C1 segment of cervical spinal cord (tissue), 14 donors: ENCODE measurements at places on chromosomes 1 and 21.

DNA sequence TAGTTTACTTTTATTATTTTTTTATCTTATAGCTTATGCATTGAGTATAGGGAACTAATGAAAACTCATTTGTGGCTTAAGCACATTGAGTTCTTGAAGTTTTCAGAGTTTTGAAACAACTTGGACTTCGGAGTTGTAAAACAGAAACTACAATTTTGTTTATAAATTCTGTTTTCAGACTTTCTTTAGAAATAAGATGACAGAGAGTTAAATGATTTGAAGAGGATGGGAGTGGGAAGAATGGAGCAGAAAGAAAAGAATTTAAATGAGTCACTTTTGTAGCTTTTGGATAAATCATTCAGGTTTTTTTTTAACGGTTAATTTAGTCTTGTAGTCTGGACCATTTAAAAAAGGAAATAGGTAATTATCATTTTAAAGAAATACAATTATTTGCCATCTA, 32.3 kb downstream of the INKA2 start:
- no peak for DNase-seq

DNA sequence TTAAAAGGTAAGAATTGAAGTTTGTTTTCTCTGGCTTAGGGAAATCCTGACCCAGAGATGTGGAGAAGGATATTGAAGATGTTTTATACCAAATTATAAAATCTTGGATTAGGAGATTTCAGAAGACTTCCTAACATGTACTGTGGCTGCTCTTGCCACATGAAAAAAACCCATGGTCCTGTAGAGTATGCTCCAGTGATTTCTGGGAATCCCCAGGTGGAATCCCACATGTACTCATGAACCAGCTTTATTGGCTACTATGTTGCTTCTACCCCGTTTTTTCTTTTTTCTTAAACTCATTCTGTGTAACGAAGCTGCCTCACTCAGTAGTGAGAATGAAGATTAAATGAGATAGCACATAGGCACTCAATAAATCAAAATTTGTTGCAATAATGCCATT, 132.7 kb upstream of the SGIP1 start:
- no peak for DNase-seq

GRCh38 chr1:229553621-229554130, 4.8 kb downstream of the ABCB10 start:
- no peak for DNase-seq

GRCh38 chr1:82762829-82763532, 962.2 kb downstream of the ADGRL2 start:
- no peak for DNase-seq

- DNase-seq: no peak
These were observed 112.8 kb downstream of the EDEM3 start for GRCh38 chr1:184641894-184642293.

DNA sequence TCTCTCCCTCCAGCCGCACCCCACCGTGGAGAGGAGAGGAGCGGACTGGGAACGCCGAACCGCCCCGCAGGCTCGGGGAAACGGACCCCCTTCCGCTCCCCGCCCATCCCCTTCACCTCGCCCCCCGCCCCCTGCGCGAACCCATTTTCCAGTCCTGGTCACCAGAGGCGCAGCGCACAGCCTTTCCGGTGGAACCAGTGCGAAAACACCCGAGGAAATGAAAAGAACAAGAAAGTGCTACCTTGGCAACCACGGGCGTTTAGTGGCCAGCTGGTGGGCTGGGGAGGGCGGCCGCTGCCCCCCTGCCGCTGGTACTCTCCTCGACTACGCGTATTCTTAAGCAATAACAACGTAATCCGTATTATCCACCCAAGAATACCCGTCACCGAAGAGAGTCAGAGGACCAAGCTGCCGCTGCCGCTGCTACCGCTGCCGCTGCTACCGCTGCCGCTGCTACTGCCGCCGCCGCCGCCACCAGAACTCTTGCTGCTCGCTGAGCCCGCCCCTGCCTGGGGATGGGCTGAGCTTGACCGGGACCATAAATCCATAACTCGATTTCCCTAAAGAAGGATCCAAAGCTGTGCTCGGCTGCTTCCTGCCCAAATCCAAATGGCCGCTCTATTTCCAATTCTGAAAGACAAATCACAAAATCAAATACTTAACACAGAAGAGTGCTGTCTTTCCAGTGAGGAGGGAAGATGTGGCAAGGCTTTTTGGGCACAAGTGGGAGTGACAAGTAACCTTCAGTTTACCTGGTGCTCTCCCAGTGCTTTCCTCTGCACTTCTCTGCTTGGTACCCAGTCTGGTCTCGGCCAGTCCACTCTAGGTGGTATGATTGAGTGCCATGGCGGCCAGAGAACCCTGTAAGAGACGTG, 125.2 kb upstream of the DPYD start:
- DNase-seq: no peak

DNA sequence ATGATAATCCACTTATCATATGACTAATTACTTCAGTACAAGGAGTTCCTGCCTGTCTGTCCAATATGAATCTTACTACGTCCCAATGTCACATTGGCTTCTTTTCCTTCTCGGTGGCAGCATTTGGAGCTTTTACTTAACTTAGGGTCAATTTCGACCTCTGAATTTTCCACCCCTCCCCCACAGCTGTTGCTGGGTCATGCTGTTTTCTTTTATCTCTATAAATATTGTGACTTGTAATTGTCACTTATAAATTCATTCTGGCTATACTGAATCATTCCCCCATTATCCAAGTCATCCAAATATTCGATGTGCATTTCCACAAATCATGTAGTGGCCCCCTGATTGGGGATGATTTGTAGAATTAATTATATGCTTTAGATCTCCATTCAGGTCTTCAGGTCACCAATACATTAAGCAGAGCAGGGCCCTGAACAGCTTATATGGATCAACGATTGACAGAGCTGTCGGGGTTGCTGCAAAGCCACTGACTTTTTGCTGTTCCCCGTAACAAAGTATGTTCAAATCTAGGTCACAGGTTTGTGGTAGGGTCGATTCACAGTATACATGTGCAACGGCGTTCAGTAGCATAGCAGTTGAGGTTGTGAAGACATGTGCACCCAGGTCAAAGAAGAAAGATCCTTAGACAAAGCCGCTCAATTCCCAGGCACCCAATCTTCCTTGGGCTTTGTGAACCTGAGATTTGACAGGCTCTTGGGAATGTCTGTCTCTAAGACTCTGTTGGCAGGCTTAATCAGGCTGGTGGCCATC, 18.3 kb upstream of the RNU1-4 start:
- no peak for DNase-seq

GRCh38 chr1:21935891-21936365, 1.2 kb downstream of the HSPG2 start:
- DNase-seq: no peak

- no peak for DNase-seq
These were observed 112.0 kb downstream of the SYF2 start for GRCh38 chr1:25120281-25120680.

DNA sequence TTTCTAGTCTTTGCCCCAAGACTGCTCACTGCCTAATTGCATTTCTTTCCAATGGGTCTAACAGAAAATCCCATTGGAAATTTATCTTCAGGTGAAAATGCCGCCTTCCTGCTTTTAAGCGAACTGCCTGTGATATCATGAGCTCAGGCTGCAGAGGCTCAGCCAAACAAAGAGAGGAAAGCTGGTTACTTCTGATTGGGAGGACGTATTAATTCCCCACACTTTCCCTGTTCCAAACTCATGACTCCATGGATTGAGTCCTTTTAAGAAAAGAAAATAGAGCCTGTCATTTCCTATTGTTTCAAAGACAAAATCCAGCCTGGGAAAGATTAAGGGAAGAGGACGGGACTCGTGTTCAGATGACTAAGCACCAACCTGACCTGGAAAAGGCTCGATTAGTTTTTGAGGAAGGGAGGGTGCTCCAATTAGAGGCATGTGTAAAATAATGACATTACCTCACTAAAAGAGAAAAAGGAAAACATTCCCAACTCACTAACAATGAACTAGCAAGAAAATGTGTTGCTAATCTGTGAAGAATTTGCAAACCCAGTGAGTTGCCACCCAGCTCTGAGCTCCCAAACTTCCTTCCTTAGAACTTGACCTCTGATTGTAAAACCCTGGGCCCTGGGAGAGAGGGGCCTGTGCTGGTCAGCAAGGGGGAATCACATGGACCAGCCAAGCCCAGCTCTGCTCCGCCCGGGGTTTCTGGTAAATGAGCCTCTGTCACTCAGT, 61.2 kb downstream of the TCP10L start:
- DNase-seq: no peak

DNA sequence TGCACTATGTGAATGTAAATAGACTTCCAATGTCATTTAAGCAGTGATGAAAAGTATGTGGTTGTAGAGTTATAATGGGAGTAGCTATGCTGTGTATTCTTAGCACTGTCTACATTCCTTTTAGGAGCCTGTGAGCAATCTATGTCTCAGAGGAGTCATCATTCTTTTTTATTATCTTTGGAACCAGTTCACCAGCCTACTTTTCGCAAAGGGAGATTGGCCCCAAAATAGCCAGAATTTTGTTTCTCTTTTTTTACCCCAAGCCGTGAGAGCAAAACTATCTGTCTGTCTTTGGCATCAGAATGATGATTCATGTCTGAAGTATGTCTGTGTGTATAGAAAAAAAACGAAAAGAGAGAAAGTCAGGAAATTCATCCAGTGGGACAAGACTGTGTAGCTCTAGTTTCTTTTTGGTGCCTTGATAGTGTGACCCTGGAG, 44.2 kb downstream of the OSBPL9 start:
- DNase-seq: no peak

- DNase-seq: no peak
These were observed 1796.9 kb downstream of the NCAM2 start for GRCh38 chr21:22795091-22795490.

- no peak for DNase-seq
These were observed 77.5 kb downstream of the PAPPA2 start for GRCh38 chr1:176540428-176540827.

DNA sequence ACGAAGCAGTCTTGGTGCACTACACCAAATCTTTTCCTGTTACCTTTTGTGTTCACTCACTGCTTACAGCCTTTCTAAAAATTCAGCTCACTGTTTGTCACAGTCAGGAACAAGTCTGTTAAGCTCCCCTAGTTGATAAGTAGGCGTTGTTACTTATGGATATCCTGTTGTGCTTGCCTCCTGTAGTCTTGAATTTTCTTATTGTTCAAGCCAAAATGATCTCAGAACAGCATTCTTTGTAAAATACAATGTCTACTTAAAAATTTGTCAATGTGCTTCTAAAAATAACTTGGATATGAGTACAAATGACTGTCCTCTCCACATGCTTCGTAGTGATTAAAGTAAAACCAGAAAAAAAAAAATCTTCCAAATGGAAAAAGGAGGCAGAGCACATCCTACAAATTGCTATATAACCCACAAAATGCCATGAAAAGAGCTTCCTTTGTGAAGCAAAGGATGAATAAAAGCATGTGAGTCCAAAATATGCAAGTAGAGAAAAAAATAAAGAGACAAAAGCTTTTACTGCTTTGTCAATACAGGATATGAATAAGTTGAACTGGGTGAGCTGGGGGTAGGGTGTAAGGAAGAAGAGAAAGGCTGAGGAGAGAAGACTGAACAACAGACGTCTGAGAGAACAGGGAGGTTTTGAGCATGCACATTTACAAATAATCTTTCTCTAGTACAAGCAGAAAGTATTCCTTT, 228.9 kb upstream of the ADGRL4 start:
- DNase-seq: no peak

DNA sequence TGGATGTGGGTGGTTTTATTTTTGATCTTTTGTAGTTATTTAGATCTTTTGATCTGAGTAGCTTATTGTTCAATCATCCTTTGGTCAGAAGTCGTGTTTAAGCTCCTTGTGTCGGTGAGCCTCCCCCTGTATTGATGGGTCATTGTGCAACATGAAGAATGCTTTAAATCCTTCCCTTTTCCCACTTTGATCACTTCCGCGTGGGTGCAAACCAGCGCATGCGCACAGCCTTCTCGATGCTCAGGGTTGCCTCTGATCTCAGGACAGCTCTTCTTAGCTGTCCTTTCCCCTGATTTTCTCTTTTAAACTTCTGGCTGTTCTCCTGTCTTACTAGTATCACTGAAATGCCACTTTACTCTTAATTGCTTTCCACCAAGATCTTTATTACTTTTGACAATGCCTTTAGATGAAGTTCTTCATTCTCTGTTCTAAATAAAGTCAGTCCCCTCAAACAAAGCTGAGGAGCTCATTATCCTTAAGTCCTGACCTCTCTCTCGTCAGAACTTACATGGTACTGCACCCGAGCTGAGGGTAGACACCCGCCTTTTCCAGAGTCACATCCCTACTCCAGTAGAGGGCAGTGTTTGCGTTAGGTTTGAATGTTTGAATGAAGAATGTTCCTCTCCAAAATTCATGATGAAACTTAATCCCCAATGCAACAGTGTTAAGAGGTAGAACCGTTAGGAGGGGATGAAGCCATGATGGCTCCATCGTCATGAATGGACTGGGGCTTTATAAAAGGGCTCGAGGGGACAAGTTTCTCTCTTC, 547.9 kb upstream of the TMPRSS15 start:
- DNase-seq: no peak

DNA sequence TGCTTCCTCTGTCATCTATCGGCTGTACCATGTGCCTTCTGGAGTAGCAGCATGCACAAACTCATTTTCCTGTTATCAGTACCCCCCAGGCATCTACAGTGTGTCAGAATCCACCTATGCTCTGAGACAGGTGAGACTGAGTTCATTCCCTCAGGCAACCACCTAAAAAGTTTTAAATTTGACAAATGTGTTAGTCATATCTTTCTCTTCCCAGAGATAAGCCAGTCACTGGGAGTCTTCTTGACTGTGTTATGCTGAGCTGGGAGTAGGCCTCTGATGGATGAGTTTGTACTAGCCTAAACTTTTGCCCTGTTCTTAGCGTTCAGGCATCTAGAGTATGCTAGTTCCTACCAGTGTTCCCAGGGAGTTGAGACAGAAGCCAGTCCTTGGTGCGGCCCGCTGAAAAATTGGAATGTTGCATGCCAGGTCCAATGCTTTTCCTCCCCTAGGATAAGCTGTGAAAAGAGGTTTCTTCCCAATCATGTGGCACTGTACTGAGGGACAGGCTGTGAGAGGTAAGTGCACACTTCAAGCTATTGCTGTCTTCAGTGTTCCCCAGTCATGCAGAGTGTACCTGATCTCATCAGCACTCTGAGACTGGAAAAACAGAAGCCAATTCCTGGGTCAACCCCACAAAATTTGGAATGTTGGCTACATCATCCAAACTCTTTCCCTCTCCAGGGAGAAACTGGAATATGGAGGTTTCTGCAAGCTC, 1202.3 kb downstream of the NCAM2 start:
- no peak for DNase-seq

GRCh38 chr1:228106800-228107054, 2.4 kb downstream of the MRPL55 start:
- DNase-seq: no peak

DNA sequence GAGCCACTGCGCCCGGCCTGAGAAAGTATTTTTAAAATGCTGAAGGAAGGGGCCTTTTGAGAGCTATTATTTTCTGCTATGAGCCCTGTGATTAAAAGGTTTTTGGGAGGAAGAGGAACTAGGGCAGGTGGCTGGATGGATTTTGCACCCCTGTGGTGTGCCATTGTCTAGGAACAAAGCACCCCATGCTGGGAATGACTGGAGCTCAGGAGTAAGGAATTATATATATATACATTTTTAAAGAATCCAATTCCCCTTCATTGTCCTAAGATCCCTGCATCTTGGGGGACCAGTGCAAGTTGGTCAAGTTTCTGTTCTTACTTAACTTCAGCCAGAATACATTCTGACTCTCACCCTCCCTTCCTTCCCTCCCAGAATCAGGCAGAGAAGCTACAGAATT, 91.6 kb downstream of the ZNF648 start:
- DNase-seq: no peak
